ENCODE measurements at places on chromosomes 1 and 21. TPM values are rescaled to one million over a fixed set of nuclear protein-coding genes. Genes with fewer than 3 reads are reported as not detected.

The KCNQ4 gene
- not detected for polyA plus RNA-seq

The CASZ1 gene
- polyA plus RNA-seq = 0.11 TPM

The CRNN gene
- not detected for polyA plus RNA-seq

The FCRL4 gene
- polyA plus RNA-seq = not detected

The CRYBG2 gene
- not detected for polyA plus RNA-seq

The AXDND1 gene
- polyA plus RNA-seq = not detected

The RGSL1 gene
- polyA plus RNA-seq = not detected
